ENCODE measurements at places on chromosomes 11 and 22.

- no peak for DNase-seq
Measured at GRCh38 chr11:1741741-1742140, 8.7 kb downstream of the IFITM10 start.

DNA sequence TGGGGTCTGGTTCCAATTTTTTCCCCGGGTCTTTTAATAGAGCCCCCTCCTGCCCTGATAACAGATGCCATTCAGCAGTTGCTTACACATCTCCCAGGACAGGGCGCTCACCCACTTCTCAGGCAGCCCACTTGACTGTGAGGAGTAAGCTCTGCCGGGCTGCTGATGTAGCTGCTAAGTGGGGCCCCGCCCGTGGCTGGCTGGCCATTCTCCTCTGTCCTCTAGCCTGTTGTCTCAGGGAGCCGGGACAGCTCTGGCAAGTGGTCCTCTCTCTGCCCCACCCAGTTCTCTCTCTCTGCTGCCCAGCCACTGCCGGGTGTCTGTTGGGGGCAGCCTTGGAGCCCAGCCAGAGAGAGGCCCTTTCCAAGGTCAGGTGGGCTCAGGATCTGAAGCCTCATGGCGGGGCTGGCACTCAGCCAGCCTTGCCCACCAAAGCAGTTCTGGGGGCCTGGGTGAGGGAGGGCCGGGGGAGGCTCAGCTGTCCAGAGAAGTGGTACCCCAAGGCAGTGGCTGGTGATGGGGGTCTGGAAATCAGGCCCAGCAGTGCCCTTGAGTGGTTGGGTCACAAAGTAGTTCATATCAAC is 8.9 kb downstream of the KCNJ4 start:
- no peak for DNase-seq

- no peak for DNase-seq
Measured at GRCh38 chr11:43367382-43368178, 8.9 kb downstream of the TTC17 start.

DNA sequence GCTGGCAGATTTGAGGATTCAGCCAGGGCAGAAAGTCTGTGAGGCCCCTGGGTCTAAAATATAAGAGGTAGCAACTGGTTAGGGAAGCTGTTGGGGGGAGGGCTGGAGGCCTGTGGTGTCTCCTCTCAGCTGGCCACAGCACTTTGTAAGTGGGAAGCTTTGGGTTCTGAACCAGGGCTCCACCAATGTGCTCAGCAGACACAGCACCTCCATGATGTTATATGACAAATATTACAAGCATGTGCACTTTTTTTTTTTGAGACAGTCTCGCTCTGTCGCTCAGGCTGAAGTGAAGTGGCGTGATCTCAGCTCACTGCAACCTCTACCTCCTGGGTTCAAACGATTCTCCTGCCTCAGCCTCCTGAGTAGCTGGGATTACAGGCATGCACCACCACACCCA is 8.0 kb downstream of the ARHGAP1 start:
- no peak for DNase-seq

GRCh38 chr11:78019808-78020207 is 3.3 kb downstream of the KCTD14 start:
- no peak for DNase-seq

GRCh38 chr11:2397005-2397404 is 3.5 kb upstream of the TSSC4 start:
- no peak for DNase-seq

- no peak for DNase-seq
Measured at GRCh38 chr22:19656541-19657251, 57.6 kb upstream of the SEPTIN5 start.

- peak; percentile 20 for DNase-seq
Measured at GRCh38 chr11:128323381-128323780, 264.0 kb downstream of the ETS1 start.

GRCh38 chr11:132655187-132655855 is 877.0 kb downstream of the OPCML start:
- no peak for DNase-seq

- DNase-seq: no peak
Measured at GRCh38 chr22:23495614-23496444, 84.3 kb downstream of the IGLL1 start.

Measured in suppressor macrophage treated with lipopolysaccharide for 1 hour (primary cell).